ENCODE measurements at places on chromosomes 7 and 10. TPM values are rescaled to one million over a fixed set of nuclear protein-coding genes. Genes with fewer than 3 reads are reported as not detected.

ZNF722 gene
- total RNA-seq = not detected

ABI1 gene
- total RNA-seq = 20.3 TPM

CYP3A4 gene
- total RNA-seq = not detected

ZNF479 gene
- not detected for total RNA-seq

FANK1 gene
- 8.5 TPM for total RNA-seq

CHN2 gene
- 0.09 TPM for total RNA-seq

C10orf53 gene
- not detected for total RNA-seq

NEUROG3 gene
- total RNA-seq = not detected

IDI1 gene
- total RNA-seq = 35.8 TPM

COL28A1 gene
- total RNA-seq = 0.16 TPM

TMEM176B gene
- total RNA-seq = not detected

GRID2IP gene
- under 0.01 TPM for total RNA-seq

SPDYE9 gene
- total RNA-seq = not detected

Measured in bronchial smooth muscle cell (primary cell).